ENCODE measurements at places on chromosomes 2 and 18. TPM values are rescaled to one million over a fixed set of nuclear protein-coding genes. Genes with fewer than 3 reads are reported as not detected.

The HMSD gene
- total RNA-seq, result not detected

The GPR75 gene
- 0.54 TPM for total RNA-seq

The RIT2 gene
- not detected for total RNA-seq

The GKN2 gene
- not detected for total RNA-seq

The DOK6 gene
- total RNA-seq, result 2.0 TPM

The PTH2R gene
- not detected for total RNA-seq

The CASP8 gene
- total RNA-seq, result 11.5 TPM

The ITGB1BP1 gene
- total RNA-seq, result 38.7 TPM

The STARD7 gene
- total RNA-seq, result 135 TPM

The EVX2 gene
- not detected for total RNA-seq

The C1D gene
- 11.9 TPM for total RNA-seq

The VAMP5 gene
- 42.8 TPM for total RNA-seq

The ZNF516 gene
- 19.8 TPM for total RNA-seq

The AMER3 gene
- not detected for total RNA-seq

The PRKAG3 gene
- 0.28 TPM for total RNA-seq

The CRACDL gene
- total RNA-seq, result 1.9 TPM

The MBD2 gene
- 43.5 TPM for total RNA-seq

The KIF5C gene
- total RNA-seq, result 4.5 TPM

The STON1 gene
- total RNA-seq, result 39.2 TPM

The FAM124B gene
- total RNA-seq, result 1.1 TPM

The TWIST2 gene
- total RNA-seq, result 62.1 TPM

The CRYGC gene
- not detected for total RNA-seq

The ALPP gene
- total RNA-seq, result not detected

Data from thoracic aorta (tissue), 2 donors.